Left kidney (tissue), 8 donors: ENCODE measurements at places on chromosomes 4 and X.

DNA sequence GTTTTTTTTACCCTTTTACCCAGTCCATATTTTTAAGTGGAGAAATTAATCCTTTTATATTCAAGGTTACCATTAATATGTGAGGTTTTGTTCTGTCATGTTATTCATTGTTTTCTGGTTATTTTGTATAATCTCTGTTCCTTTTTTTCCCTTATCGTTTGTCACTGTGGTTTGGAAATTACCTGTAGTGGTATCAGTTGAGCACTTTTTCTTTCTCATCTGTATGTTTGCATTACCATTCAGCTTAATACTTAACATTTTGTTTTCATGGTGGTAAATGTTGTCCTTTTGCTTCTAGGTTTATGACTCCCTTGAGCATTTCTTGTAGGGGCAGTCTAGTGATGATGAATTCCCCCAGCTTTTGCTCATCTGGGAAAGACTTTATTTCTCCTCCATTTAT, 6.6 kb downstream of the ETDC start:
- DNase-seq = no peak

DNA sequence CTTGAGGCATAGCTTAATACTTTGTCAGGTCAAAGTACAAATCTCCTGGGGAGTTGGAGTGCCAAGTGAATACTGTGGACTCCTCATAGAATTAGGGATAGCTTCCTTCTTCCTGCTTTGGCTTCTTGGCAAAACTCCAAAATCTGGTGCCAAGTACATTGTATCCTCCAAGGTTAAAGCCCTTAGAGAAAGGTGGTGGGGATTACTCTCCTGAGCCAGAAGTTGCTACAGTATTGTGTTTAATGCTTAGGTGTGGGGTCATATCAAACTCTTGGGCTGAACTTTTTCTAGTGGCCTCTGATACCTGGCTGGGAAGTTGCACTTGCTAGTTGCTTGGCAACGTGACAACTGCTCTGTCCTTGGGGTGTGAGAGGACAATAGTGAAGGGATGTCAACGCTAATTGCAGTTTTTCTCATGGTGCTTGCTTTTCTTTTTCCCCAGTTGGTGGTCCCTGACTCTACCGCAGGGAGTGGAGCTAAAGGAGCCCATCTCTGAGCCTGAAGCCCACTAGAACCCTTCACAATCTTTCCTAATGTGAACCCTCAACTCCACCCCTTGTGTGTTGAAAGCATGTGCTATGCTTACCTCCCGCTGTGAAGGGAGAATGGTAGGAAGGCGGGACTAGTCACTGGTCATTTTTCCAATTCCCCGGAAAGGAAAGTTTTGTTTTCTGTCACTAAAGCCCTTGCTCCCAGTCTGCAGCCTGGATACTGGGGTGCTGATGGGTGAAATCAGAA, 35.5 kb downstream of the DLG3 start:
- no peak for DNase-seq

- no peak for DNase-seq
Measured at GRCh38 chrX:103783196-103783595, 6.6 kb downstream of the PLP1 start.

- DNase-seq = no peak
Measured at GRCh38 chr4:162891788-162892707, 274.6 kb downstream of the NAF1 start.

DNA sequence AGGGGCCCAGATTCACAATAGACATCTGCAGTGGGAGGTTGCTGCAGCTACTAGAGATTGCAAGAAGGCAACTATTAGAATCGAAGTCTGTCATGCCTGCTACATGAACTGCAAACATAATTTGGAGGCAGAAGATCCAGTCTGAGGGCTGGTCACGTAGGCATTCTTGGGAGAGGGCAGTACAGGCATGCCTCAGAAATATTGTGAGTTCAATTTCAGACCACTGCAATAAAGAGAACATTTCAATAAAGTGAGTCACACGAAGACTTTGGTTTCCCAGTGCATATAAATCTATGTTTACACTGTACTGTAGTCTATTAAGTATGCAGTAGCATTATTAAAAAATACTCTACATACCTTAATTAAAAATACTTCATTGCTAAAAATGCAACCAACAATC, 585.8 kb upstream of the FAT1 start:
- no peak for DNase-seq

GRCh38 chr4:60952921-60953320, 247.2 kb upstream of the ADGRL3 start:
- no peak for DNase-seq

- no peak for DNase-seq
Measured at GRCh38 chr4:145231906-145232700, 51.7 kb upstream of the OTUD4 start.

GRCh38 chr4:126939401-126939800, 693.4 kb upstream of the INTU start:
- no peak for DNase-seq

- no peak for DNase-seq
Measured at GRCh38 chr4:154044742-154045485, 256.0 kb upstream of the SFRP2 start.

GRCh38 chr4:104749062-104749461, 254.4 kb upstream of the CXXC4 start:
- no peak for DNase-seq

DNA sequence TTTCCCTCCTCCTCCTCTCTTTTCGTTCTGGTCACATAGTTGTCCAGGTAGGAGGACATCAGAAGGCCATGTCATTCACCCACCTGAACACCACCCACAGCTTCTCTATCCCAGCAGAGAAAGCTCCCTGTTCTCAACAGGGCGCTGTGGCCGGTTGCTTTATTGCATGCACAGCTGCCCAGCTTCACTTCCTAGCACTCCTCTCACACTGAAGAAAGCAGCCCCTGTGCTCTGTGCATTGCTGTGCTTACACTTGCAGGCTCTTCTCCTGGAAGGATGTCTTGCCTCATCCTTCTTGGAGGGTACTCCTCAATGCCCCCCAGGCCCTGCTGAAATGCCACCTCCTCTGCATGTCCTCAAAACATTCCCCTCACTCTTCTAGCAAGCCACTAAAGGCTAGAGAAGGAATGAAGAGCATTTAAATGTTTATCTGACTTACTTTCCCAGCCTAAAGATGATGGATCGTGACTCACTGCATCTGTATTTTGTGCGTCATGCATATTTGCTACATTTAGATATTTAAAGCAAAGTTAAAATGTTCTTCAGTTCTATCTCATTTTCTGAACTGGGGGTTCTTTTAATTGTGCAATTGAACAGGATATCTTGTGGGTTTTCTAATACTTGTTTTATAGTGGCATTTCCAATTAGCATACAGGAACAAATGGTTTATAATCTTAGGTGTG, 186.4 kb upstream of the PUDP start:
- no peak for DNase-seq

DNA sequence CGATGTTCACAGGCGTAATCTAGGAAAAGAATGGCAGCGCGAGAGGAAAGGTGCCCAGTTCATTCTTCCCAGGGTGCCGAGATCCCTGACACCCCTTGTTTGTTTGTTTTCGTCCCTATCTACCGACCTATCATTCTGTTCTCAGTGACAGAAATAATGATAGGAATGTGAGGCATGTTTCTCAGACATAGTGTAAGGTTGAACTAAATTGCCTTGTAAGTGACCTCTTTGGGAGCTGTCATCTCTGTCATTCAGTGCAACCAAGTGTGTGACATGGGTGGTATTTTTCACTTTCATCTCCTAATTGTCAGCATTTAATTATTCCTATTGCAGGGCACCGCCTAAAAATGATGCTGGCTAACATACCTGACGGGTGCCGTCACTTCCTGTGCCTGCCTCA, 24.4 kb downstream of the CLDN22 start:
- DNase-seq = no peak

GRCh38 chr4:145815626-145816025, 123.0 kb downstream of the ZNF827 start:
- DNase-seq = no peak

DNA sequence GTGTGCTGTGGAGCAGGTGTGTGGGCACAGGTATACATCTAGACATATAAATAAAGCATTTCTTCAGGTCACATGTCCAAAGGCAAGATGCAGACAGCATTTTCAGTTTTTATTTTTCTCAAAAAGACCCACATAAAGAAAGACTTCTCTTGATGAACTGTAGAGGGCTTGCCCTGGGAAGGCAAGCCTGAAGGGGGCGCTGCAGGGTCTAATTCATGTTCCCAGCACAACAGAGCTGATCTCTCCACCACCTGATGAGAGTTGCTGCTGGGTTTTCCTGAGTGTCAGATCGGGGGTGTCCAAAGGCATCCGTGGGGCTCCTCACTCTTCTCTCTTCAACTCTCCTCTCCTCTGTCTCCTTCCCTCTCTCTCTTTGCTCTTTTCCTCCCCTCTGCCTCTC, 26.6 kb downstream of the ADRA2C start:
- no peak for DNase-seq

DNA sequence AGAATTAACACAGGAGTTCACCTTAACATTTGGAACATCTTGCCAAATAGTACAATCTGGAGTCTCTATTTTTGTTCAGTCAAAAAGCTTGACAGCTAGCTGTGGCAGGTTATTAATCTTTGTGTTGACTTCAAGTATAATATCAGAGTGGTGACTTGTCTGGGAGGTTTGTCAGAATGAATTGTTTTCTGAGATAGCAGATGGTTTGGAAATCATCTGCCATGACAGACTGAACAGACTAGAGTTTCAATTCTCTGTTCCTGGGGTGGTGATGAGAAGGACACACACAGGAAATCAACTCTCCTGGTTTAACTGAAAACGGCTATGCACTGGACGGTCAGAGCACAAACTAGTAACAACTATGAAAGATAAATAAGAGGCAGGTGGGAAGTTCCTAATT, 203.3 kb upstream of the EMCN start:
- DNase-seq = no peak

GRCh38 chr4:176238157-176238610, 30.8 kb downstream of the ASB5 start:
- peak; percentile 14 for DNase-seq

DNA sequence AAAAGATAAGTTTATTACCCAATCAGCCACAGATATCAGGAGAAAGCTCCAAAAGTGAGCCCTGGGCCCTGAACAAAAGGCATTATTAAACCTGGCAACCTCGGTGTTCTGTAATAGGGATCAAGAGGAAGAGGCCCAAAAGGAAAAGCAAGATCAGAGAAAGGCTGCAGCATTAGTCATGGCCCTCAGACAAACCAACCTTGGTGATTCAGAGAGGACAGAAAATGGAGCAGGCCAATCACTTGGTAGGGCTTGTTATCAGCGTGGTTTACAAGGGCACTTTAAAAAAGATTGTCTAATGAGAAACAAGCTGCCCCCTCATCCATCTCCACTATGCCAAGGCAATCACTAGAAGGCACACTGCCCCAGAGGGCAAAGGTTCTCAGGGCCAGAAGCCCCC, 75.7 kb downstream of the AGTR2 start:
- no peak for DNase-seq

DNA sequence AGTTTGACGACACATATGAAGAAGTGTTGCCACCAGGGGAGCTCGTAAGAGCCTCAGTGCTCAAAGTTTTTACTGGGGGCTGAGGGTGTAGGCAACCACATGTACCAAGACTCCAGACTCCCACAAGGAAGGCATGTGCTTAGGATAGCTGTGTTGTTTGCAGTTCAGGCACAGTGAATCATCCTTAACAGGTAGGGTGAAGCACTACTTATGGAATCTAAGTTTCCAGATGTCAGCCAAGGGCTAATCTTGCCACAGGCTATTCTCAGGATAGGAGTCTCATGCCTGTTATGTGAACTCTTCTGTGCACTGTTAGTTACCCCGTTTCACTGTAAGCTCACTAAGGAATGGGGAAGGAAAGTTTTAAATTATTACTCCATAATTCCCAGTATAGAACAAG, 202.6 kb downstream of the TMA16 start:
- DNase-seq = no peak

GRCh38 chr4:159281771-159282170, 178.9 kb downstream of the RAPGEF2 start:
- DNase-seq = no peak

GRCh38 chrX:38664285-38664684, 102.9 kb downstream of the TSPAN7 start:
- peak; percentile 47 for DNase-seq

DNA sequence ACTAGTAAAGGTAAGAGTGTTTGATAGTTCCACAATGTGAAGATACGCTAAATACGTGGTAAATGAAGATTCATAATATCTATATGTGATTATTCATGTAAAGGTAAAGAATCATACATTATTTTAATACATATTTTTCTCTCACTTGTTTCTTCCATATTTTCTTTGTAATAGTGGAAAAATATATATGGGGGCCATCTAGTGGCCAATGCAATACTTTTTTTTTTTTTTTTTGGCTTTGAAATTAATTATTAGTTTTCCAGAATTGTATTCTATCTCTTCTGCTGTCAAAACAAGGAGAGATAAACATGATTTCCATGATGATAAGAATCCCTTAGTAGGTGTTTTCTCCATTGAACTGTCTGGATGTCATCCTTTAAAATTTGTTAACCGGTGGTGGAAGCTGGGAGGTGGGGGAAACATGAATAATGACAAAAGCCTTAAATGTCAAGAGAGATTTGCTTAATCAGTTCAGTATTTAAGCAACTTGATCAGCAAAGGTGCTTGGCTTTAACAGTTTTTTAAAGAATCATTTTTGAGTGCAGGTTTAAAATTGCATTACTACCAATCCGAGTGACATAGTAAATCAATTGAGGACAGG, 508.7 kb upstream of the HTR2C start:
- no peak for DNase-seq

DNA sequence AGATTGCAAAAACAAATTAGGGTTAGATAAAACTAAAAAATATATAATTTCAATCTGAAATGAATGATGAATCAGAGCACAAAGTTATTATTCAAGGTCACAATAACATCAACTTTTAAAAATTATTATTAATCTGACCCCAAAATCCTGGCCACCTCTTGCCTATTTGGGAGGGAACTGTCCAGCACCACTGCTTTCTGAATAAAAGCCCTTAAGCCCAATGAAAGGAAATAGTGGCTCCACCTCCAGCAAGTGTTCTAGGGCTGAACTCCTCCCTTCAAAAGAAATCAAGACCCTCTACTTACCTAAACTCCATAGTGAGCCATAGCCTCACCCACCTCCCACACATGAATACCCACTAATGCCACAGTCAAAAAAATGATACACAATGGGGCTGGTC, 208.2 kb downstream of the PARM1 start:
- DNase-seq = no peak

DNA sequence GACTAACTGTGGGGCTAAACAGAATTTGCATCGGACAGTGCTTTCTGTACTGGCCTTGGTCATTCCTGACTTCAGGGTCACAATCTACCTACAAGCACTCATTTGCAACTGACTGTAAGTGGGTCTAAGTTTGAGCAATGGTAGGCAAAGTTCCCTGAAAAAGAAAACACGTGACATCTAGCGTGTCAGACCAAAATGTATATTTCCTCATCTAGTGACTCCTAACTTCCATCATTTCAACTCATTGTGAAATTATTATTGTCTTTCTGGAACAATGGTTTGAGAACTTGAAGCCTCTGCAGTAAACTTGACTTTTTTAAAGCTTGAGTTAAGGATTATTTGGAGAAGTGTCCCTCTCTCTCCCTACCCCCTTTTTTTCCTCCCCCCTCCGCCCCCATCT, 113.6 kb downstream of the MID1 start:
- no peak for DNase-seq

DNA sequence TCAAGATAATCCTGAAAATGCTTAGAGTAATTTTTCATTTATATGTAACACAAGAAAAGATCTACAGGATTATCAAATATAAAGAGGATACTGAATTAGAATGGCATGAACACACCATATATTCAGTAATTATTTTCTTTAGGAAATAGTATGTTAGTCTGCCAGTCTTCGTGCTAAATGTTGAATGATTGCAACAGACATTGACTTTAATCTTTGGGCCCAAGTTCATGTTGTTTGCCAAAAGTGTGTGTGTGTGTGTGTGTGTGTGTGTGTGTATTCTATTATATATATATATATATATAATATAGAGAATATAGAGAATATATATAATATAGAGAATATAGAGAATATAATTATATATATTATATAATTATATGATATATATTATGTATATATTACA, 186.6 kb downstream of the TMEM47 start:
- DNase-seq = no peak
